Naive thymus-derived CD4-positive, alpha-beta T cell (primary cell): ENCODE measurements at places on chromosomes 7 and 10. TPM values are rescaled to one million over a fixed set of nuclear protein-coding genes. Genes with fewer than 3 reads are reported as not detected.

INA gene
- 0.15 and 0.31 TPM in 2 replicates for total RNA-seq

NUTM2A gene
- total RNA-seq = 1.9 TPM

SPDYE2B gene
- not detected for total RNA-seq

CALML5 gene
- not detected for total RNA-seq

SCRN1 gene
- total RNA-seq = 2.5 TPM

KCND2 gene
- total RNA-seq = not detected

NEBL gene
- total RNA-seq = not detected

SPDYE1 gene
- total RNA-seq = not detected

TFEC gene
- total RNA-seq = 1.6 TPM

CCDC186 gene
- 34.5 TPM for total RNA-seq

AKR1C8 gene
- 0.69 TPM for total RNA-seq

CXCL12 gene
- not detected for total RNA-seq

DKK1 gene
- not detected for total RNA-seq

ARHGAP22 gene
- 1.6 TPM for total RNA-seq

XRCC2 gene
- total RNA-seq = 1.4 TPM

GRID1 gene
- not detected for total RNA-seq

ACTA2 gene
- 9.5 and 12.0 TPM in 2 replicates for total RNA-seq

SFR1 gene
- total RNA-seq = 12.2 and 12.5 TPM in 2 replicates

EIF4EBP2 gene
- 40.0 TPM for total RNA-seq

MYL10 gene
- not detected for total RNA-seq

BMPER gene
- total RNA-seq = 0.37 TPM
